ENCODE measurements at places on chromosomes 1 and 21.

DNA sequence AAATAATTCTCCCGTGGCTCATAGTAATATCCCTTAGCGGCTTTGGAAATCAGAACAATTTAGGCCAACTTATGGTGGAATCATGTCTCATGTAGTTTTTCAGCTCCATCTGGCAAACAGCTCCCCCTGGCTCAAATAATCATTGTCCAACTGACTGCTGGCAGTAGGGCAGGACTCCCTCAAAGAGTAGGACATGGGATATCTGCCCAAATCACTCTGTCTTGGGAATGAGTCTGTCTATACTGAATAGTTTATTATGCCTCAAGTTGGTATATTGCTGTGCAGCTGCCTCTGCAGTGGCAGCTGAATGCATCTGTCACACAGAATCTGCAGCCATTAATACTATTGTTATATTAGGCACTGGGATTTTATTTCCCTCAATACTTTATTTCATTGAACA lies 255.7 kb downstream of the COL11A1 start:
- no peak overlapping the region for H3K27ac ChIP-seq
- no peaks in the 10 kb centered on the region for H3K4me1 ChIP-seq
- no peaks in the 10 kb centered on the region for H3K27me3 ChIP-seq
- H3K36me3 ChIP-seq: no peaks in the 10 kb centered on the region
- no peak overlapping the region for H3K4me3 ChIP-seq
- DNase-seq: no peak

- H3K4me1 ChIP-seq: no peaks in the 10 kb centered on the region
- DNase-seq: no peak
- no peak overlapping the region for H3K27ac ChIP-seq
- no peaks in the 10 kb centered on the region for H3K36me3 ChIP-seq
- H3K4me3 ChIP-seq: no peak overlapping the region
- H3K27me3 ChIP-seq: no peaks in the 10 kb centered on the region
These were observed 56.3 kb downstream of the KIAA0040 start for GRCh38 chr1:175136246-175136645.

DNA sequence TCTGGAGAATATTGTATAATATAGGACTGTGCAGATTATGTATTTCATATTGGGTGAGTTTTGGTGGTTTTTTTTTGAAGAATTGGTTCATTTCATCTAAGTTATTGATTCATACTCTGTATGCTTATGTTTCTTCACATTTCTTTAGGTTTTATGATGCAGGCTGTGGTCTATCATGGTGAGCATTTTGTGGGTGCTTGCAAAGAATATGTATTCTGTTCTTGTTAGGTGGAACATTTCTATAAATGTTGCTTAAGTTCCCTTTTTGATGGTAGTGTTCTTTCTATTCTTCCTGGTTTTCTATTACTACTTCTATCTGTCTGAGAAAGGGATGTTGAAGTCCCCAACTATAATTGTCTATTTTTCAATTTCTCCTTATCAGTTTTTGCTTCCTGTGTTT lies 42.6 kb downstream of the PKN2 start:
- H3K36me3 ChIP-seq: no peaks in the 10 kb centered on the region
- no peak overlapping the region for H3K27ac ChIP-seq
- H3K4me1 ChIP-seq: no peaks in the 10 kb centered on the region

- no peaks in the 10 kb centered on the region for H3K27me3 ChIP-seq
- H3K4me1 ChIP-seq: peaks cover 47% of the 10 kb centered on the region
- H3K27ac ChIP-seq: peak overlapping the region; percentile 90
These were observed 1.2 kb downstream of the HDGF start for GRCh38 chr1:156750191-156750672.

- H3K27me3 ChIP-seq: no peaks in the 10 kb centered on the region
- H3K4me1 ChIP-seq: peaks cover 5% of the 10 kb centered on the region
- no peak overlapping the region for H3K4me3 ChIP-seq
These were observed 45.8 kb downstream of the CLDN14 start for GRCh38 chr21:36434144-36434543.

GRCh38 chr1:54112027-54112426 lies 40.8 kb downstream of the CDCP2 start:
- no peaks in the 10 kb centered on the region for H3K4me1 ChIP-seq
- H3K27me3 ChIP-seq: no peaks in the 10 kb centered on the region
- no peak overlapping the region for H3K4me3 ChIP-seq
- H3K36me3 ChIP-seq: no peaks in the 10 kb centered on the region

DNA sequence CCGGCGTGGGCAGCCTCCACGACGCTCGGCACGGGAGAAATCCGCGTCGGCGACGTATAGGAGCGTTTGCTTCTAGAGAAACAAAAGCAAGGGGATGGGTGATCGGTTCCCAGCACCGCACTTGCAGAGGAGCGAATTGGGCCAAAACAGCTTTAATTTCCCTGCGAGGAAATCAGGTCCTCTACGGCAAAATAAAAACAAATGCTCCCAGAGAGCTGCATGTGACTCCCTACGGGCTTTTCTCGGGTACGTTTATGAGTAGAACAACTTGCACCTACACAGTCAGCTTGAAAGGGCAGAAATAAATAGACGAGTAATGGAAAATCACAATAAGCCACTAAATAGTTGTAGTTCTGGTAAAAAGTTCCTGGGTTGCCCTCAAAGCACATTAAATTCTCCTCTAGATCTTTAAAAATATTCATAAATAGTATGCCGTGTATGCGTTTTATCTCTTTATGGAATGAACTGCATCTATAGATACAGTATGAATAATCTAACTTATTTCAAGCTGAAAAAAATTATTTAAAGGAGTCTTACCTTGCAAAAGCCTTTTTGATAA lies 1.2 kb downstream of the NHLH2 start:
- H3K27ac ChIP-seq: no peak overlapping the region
- no peaks in the 10 kb centered on the region for H3K27me3 ChIP-seq
- no peak for DNase-seq
- H3K4me3 ChIP-seq: no peak overlapping the region
- H3K4me1 ChIP-seq: no peaks in the 10 kb centered on the region
- no peaks in the 10 kb centered on the region for H3K36me3 ChIP-seq

- DNase-seq: no peak
- no peaks in the 10 kb centered on the region for H3K4me1 ChIP-seq
- H3K4me3 ChIP-seq: no peak overlapping the region
- no peaks in the 10 kb centered on the region for H3K27me3 ChIP-seq
- H3K27ac ChIP-seq: no peak overlapping the region
These were observed 36.9 kb upstream of the CD2 start for GRCh38 chr1:116717318-116717717.

DNA sequence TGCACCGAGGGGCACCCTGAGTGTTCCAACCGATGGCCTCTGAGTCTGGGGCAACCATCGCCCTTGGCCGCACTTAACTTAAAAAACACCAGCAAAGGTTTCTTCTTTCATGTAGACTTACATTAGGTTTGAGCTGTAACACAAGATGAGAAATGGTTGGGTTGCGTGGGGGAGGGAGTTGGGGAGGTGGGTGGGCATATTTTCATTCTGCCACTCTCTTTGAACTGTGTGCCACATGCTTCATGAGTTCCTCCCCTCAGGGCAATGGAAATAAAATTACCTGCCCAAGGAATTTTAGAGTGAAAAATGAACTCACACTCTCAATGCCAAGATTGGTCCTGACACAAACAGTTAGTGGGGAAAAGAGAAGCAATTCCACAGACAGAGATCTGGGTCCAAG lies 430.1 kb upstream of the USP24 start:
- no peaks in the 10 kb centered on the region for H3K36me3 ChIP-seq
- no peak for DNase-seq
- no peak overlapping the region for H3K27ac ChIP-seq
- H3K4me3 ChIP-seq: no peak overlapping the region
- H3K27me3 ChIP-seq: no peaks in the 10 kb centered on the region
- H3K4me1 ChIP-seq: no peaks in the 10 kb centered on the region

DNA sequence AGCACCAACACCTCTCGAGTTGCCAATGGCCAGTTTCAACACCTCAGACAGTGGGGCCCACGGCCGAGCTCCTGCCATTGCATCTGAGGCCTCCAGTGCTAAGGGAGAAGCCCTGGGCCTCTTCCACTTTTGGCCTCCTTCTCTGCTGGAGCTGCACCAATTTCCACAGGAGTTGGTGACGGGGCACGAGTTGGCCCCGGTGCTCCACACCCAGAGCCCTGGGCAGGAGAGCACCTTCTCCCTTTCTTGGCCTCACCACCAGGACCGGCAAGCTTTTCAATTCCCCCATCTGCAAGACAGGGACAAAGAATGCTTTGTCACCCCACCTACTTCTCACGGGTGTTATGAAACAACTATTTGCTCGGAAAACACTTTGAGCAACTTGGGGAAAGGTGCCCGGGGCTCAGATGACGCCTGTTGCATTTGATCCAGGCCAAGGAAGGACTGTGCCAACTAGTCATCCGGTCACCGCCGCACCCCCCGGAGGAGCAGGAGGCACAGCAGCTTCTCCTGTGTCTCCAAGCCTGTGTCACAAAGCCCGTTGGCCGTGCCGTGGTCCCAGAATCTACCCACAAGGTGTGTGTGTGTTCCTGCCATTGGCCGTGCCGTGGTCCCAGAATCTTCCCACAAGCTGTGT lies 55.2 kb downstream of the TOMM20 start:
- peaks cover 10% of the 10 kb centered on the region for H3K4me1 ChIP-seq
- no peak for DNase-seq
- H3K27me3 ChIP-seq: no peaks in the 10 kb centered on the region
- no peak overlapping the region for H3K4me3 ChIP-seq
- no peaks in the 10 kb centered on the region for H3K36me3 ChIP-seq
- H3K27ac ChIP-seq: no peak overlapping the region

DNA sequence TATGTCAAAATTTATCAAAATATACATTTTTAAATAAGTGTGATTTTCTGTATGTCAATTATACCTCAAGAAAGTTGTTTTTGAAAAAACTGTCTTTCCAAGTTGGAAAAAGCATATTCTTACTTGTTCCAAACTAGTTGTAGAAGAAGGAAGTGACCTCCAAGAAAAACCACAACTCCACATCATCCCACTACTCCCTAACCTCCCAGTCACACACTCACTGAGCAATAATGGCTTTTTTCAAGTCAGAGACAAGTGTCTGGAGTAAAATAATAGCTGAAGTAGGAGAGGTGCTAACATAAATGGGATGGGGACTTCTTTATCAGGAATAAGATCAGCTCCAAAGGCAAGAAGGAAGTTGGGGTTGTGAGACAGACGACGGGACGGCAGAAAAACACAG lies 13.4 kb downstream of the EPRS1 start:
- no peak for DNase-seq
- H3K4me3 ChIP-seq: no peak overlapping the region
- no peak overlapping the region for H3K27ac ChIP-seq
- H3K27me3 ChIP-seq: no peaks in the 10 kb centered on the region
- no peaks in the 10 kb centered on the region for H3K4me1 ChIP-seq
- peaks cover 14% of the 10 kb centered on the region for H3K36me3 ChIP-seq

GRCh38 chr1:234222561-234223280 lies 150.5 kb upstream of the COA6 start:
- no peak for DNase-seq
- H3K27ac ChIP-seq: no peak overlapping the region
- H3K4me3 ChIP-seq: no peak overlapping the region
- H3K4me1 ChIP-seq: no peaks in the 10 kb centered on the region
- no peaks in the 10 kb centered on the region for H3K27me3 ChIP-seq

GRCh38 chr1:157040802-157041201 lies 4.7 kb downstream of the ARHGEF11 start:
- H3K4me1 ChIP-seq: no peaks in the 10 kb centered on the region
- H3K27me3 ChIP-seq: peaks cover 10% of the 10 kb centered on the region
- no peak for DNase-seq
- no peaks in the 10 kb centered on the region for H3K36me3 ChIP-seq
- no peak overlapping the region for H3K27ac ChIP-seq
- no peak overlapping the region for H3K4me3 ChIP-seq

- H3K27me3 ChIP-seq: no peaks in the 10 kb centered on the region
- DNase-seq: no peak
- peaks cover 5% of the 10 kb centered on the region for H3K4me1 ChIP-seq
- no peaks in the 10 kb centered on the region for H3K36me3 ChIP-seq
- no peak overlapping the region for H3K27ac ChIP-seq
These were observed 38.5 kb downstream of the EPHA2 start for GRCh38 chr1:16117369-16117768.

DNA sequence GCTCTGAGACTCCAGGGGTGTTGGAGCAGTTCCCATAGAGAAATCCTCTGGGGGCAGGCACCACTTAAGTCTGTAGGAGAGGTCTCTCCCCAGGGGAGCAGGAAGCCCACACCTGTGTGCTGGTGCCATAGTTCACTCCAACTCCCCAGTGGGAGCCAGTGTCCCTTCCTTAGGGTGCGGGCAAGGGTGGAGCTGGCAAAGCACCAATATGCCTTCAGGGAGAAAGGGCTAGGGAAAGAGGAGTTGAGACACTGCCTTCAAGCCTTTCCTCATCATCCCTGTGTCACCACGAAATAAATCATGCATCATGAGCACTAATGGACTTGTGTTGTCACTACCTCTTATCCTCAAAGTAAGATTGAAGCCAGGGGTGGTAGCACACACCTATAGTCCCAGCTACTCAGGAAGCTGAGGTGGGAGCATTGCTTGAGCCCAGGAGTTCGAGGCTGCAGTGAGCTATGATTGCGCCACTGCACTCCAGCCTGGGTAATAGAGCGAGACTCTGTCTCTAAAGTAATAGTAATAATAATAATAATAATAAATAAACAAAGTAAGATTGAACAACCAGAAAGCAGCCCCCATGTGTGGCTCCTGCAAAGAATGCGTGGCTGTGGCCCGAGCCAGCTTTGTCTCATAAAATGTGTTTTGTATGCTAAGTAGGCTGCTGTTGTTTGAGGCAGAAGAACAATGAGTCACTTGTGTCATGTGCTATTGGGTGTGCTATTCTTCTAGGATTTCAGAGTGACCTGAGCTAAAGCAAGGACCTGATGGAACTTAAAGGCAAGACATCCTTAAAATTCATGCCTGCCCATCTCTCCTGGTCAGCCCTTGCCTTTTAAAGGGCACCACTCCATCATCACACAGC lies 6.7 kb upstream of the TIE1 start:
- H3K4me1 ChIP-seq: peaks cover 16% of the 10 kb centered on the region
- no peaks in the 10 kb centered on the region for H3K36me3 ChIP-seq
- peak overlapping the region; percentile 7 for H3K27ac ChIP-seq
- no peak for DNase-seq
- H3K4me3 ChIP-seq: no peak overlapping the region

DNA sequence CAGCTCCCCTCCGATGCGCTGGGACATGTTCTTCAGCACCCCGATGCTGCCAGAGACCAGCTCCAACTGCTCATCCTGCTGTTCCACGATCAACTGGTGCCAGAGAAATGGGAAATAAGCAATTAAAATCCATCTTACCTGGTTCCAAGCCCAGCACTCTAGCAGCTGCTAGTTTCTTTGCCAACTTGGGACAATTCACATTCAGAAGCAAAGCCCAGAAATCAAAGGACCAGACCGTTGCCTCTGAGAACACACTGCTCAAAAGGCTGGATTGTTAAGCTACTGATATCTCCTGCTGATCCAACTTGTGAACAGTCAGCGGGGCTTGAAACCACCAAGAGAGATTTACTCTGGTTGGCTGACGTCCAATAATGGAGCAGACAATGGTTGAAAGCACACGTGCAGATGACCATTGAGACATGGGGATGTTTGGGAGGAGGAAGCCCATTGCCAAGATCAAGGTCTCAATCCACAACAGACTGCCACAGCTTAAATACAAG lies 34.4 kb downstream of the STX6 start:
- H3K36me3 ChIP-seq: peaks cover 20% of the 10 kb centered on the region
- no peak overlapping the region for H3K4me3 ChIP-seq
- no peaks in the 10 kb centered on the region for H3K4me1 ChIP-seq
- DNase-seq: no peak
- H3K27ac ChIP-seq: no peak overlapping the region
